ENCODE measurements at places on chromosomes 13 and 19.

- peak; percentile 67 for DNase-seq
These were observed 4.9 kb upstream of the AMER2 start for GRCh38 chr13:25177012-25177411.

DNA sequence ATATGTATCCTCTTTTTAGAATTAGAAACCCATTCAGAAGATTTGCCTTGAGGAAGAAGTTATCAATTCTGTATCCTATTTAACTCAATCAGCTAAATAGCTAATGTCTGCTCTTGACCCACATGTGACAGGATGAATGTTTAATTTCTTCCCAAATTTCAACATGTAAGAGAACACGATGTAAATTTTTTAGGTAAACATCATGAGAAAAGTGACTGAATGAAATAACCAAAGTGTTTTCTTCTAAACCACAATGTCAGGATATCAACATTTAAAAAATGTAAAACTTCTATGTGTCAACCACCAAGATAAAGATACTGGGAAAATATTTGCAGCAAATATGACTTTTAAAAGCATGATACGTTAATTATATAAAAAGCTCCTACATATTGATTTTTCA is 302.4 kb downstream of the DCT start:
- no peak for DNase-seq

- peak; percentile 36 for DNase-seq
These were observed 23.3 kb downstream of the NOTCH3 start for GRCh38 chr19:15177269-15178116.

GRCh38 chr13:69545551-69545950 is 562.1 kb upstream of the ATXN8OS start:
- DNase-seq: no peak

- no peak for DNase-seq
These were observed 2.3 kb downstream of the SERPINE3 start for GRCh38 chr13:51341791-51342190.

GRCh38 chr19:13151605-13152355 is 1.6 kb downstream of the IER2 start:
- peak; percentile 95 for DNase-seq

DNA sequence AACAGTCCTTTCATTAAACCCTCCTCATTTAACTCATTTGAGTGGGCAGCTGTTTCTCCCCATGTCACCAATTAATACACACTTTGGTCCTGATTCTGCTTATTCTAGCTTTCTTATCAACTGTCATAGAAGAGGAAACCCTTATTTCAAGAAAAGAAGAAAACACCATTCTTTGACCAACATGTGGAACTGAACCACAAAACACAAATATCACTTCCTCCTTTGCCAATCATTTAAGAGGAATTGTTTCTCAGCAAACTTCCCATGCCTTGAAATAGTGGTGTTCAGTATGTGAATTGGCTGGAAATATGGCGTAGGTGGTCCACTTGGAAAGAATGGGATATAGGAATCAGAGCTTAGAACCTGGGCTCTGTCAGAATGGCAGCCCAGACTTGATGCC is 20.4 kb downstream of the MBD3L2B start:
- no peak for DNase-seq

GRCh38 chr19:5255602-5256231 is 84.9 kb downstream of the PTPRS start:
- DNase-seq: no peak
